NB4 (cell line): ENCODE measurements at places on chromosomes 7 and 10.
A peak's percentile ranks its signal among the peaks of the same experiment; 100 is the strongest.

DNA sequence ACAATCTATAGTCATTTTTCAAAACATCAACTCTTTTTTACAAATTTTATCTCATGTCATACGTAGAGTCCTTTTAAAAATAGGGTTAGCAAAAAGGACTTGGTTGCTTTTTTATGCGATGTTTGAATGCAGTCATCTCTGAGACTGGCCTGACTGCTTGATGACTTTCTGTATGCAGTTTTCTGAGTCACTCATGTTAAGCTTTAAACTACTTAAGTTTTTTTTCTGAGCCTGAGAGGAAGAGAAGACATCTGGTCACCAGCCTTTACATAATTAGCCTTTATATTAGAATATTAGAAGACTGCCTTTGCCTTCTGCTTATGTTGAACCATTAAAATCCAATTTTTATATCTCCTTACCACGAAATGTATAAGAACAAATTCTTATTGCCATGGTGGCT lies 834.4 kb upstream of the MBL2 start:
- no peak for DNase-seq

- no peak for DNase-seq
Observed at GRCh38 chr7:118467381-118467780, 242.9 kb downstream of the ANKRD7 start.

DNA sequence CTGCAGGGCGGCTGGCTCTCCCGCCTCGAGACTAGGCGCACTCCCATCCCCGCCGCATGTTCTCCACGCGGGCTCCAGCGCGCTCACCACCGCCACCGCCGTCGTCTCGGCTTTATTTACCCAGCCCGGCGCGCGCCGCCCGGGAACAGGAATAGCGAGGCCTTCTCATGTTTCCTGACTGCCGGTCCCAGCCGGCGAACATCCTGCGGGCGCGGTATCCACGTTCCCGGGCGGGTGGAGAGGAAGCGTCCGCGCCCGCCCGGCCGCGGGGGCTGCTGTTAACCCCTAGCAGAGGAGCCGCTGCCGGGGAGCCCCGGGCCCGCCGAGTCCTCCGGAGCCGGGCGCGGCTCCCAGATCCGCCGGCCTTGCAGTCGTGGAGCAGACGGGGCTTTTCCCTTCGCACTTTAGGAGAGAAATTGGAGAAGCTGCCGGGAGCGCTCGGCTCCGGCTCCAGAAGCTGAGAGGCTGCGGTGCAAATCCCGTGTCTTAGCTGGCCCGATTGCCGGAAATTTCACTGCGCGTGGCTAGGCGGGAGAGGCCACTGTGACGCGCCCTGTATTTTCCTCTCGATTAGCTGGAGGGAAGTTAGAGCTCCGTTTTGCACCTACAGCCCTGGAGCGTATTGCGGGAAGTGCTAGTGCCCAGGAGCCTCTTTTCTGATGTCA lies at the start of gene MKX:
Gene MKX, minus strand, starts transcription at position 88 of the 665 bp plus-strand sequence. CDS start 2,404 bp downstream, outside the sequence.
- no peak for DNase-seq

- no peak for DNase-seq
Observed at GRCh38 chr7:25117226-25118047, 7.6 kb downstream of the CYCS start.

GRCh38 chr7:158498443-158499081 lies 89.1 kb downstream of the PTPRN2 start:
- DNase-seq, result no peak

DNA sequence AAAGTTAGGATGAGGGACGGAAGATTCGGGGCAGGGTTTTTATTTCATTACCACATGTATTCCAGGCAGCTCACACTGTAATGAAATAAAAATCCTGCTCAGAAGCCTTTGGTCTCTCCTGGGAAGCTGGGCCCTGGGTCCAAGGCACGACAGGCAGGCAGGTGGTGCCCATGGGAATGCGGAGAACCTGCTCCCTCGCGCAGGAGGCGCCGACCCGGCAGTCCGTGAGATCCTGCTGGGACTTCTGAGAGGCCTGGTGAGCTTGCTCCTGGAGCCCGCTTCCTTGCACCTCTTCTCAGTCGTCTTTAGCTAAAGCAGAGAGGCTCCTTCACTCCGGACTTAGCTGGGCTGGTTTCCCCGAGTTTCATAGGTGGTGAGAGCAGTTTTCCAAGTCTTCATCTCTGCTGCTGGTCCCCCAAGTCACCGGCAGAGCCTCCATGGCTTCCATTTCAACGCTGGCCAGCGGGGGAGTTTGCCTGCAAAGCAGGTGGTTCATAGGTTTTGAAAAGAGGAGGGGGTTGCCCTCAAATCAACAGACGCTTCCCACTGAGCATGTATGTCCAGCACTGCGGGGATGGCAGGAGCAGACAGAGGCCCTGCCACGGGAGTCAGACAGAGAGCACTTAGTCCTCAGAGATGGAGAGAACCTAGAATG lies 24.5 kb downstream of the IL15RA start:
- DNase-seq, result no peak

DNA sequence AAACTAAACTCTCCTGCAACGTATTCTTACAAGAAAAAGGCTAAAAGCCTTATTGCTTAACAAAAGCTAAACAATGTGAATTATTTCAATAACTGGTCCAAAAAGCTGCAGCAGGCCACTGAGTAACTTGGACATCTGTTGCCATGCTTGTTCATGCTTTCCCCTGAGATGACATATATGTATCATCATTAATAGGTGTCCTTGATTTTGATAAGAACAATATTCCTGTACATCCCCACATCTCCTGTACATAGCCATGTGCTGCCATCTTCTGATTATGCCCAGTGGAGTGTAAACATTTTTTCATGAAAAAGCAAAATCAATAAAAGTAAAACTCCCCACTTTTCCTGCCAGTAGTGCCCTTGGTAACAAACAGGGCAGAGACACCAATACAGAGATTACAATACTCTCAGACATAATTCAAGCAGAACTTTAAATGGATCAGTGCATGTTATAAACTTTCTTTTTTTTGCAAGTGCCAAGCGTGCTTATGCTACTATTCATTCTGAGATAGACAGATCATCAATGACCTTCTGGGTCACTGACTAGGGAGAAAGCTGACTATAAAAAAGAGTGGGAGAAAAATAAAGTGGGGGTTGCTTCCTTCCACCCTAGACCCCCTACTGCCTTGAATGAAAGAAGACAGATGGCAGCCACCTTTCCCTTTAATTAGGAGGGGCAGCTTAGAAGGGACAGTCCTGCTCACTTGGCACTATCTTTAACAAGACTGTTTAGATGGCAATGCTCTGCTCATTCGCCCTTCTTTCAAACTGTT lies 205.5 kb upstream of the KLF14 start:
- DNase-seq, result no peak

DNA sequence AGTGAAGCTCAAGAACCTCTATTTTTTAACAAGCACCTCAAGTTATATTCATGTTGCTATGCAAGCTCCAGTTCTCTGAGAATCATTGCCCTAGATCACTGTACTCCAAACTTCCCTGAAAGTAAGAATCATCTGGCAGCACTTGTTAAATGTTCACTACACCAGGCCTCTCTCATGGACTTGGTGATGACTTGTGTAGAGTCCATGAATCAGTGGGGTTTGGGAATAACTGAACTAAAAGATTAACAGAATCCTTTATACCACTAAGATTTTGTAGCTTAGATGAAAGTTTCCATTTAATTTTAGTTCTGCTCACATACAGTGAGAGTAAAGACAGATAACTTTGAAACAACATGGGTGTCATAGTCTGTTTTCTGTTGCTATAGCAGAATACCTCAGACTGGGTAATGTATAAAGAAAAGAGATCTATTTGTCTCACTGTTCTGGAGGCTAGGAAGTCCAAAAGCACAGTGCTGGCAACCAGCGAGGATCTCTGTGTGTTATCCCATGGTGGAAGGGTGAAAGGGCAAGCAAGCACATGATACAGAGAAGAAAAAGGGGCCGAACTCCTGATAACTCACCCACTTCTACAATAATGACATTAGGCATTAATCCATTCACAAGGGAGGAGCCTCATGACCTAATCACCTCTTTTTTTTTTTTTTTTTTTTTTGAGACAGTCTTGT lies 27.9 kb upstream of the AOAH start:
- no peak for DNase-seq

DNA sequence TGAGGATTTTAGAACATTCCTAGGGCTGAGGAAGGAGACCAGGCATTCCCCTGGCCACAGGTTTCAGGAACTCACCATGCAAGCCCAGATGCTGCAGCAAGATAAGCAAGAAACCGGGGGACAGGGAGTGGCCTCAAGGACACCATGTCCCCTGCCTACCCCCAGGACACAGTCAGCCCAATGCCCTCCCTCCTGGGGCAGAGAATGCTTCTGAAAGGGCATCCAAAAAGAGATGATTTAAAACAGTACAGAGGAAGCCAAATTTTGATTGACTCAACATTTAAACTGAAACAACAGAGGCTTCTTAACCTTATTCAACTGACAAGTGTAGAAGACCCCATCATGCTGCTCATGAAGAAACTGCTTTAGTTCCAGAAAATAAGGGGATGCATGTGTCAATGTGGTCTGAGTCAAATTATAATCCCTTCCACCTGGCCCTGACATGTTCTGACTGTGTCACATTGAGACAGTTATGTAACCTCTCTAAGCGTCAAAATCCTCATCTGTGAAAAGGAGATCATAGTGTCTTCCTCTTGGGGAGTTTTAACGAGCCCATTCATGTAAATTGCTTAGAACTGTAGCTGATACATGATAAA lies 60.0 kb downstream of the ICA1 start:
- no peak for DNase-seq

GRCh38 chr7:50866343-50867033 lies 83.8 kb upstream of the GRB10 start:
- DNase-seq, result no peak

DNA sequence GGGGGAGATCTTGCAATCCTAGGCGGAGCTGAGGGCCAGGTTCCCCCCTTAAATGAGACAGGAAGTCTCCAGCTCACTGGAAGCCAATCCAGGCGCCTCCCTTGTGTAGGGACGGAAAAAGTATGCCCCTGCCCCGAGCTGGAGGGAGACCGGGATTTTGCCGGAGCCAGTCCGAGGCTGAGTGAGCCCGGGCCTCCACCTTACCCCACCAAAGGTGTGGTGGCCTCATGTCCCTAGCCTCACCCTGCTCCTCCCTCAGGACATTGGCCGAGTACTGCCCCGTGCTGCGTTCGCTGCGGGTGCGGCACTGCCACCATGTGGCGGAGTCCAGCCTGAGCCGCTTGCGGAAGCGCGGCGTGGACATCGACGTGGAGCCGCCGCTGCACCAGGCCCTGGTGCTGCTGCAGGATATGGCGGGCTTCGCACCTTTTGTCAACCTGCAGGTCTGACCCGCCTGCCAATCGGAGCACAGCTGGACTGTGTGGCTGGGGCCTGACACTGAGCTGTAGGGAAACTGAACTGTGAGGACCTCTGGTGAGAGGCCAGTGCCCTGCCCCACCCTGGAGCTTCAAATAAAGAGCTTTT lies 2.0 kb downstream of the FBXL15 start:
- DNase-seq, result peak; percentile 89

- DNase-seq, result no peak
Observed at GRCh38 chr7:128164955-128165670, 76.0 kb upstream of the LEP start.

GRCh38 chr7:154986200-154986945 lies 16.6 kb downstream of the PAXIP1 start:
- DNase-seq, result no peak

GRCh38 chr10:112384141-112384540 lies 10.2 kb downstream of the ACSL5 start:
- no peak for DNase-seq

GRCh38 chr10:13681095-13681494 lies 94.3 kb downstream of the PRPF18 start:
- no peak for DNase-seq

GRCh38 chr7:70313271-70313670 lies 715.0 kb downstream of the AUTS2 start:
- DNase-seq, result no peak

- no peak for DNase-seq
Observed at GRCh38 chr10:69866688-69867461, 65.2 kb downstream of the COL13A1 start.

- no peak for DNase-seq
Observed at GRCh38 chr10:44016589-44017482, 368.1 kb downstream of the CXCL12 start.
